ENCODE measurements at places on chromosomes 11 and 22. TPM values are rescaled to one million over a fixed set of nuclear protein-coding genes. Genes with fewer than 3 reads are reported as not detected.

Gene TIMP3
- 2.0 TPM for total RNA-seq

Gene MRGPRD
- not detected for total RNA-seq

Gene TSPO
- total RNA-seq: 131 TPM

Gene SUN2
- 26.9 TPM for total RNA-seq

Measured in A549 treated with RU486 at 1 μM for 4 hours (cell line).